ENCODE measurements at places on chromosomes 13 and 19.
A peak's percentile ranks its signal among the peaks of the same experiment; 100 is the strongest.

DNA sequence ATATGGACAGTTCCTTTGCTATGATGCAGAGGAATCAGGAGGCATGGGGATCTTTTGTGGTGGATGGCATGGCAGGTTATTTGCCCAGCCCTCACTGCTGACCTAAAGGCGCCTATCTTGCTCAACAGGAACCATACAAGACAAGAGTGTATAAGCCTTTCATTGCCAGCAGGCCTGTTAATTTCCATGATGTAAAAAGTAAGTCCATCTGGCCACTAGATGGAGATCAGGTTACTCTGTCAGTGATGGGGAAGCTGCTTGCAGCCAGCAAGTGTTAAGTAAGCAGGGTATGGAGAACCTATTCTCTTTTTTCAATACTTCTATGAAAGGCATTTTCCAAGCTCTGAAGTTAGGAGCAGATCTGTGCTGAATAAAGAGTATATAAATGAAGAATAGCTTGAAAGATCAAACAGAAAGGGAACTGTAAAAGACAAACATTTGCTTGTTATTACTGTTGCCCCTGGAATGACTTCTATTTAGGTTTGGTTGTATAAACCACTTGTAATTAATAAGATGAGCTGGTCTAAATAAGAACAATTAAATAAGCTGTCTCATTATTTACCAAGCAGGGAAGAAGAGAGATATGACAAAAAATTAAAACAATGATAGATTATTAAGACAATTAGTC lies 210.9 kb downstream of the RGCC start:
- no peak for DNase-seq

- no peak for DNase-seq
These were observed 129.2 kb upstream of the PEG3 start for GRCh38 chr19:56969759-56970178.

GRCh38 chr19:57656346-57656745 lies 12.4 kb upstream of the ZSCAN4 start:
- no peak for DNase-seq

DNA sequence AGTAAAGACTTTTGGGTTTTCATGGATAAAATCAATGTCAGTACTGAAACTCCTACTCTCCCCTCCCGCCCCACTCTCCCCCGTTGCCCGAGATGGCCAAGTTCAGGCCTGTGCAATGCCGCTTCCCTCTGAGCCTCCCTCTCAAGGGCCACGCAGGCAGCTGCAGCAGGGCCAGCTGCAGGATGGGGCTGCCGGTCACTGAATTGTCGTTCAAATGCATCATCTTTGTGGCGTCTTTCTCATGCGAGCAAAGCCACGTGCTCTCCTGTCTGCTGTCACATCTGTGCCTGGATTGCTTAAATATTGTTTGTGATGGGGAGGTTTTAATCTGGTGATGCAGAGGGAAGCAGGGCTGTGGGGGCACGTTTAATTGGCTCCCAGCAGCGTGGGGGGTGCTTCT lies 26.6 kb downstream of the SHISA2 start:
- no peak for DNase-seq

- no peak for DNase-seq
These were observed 15.7 kb upstream of the TEX29 start for GRCh38 chr13:111304603-111305289.

DNA sequence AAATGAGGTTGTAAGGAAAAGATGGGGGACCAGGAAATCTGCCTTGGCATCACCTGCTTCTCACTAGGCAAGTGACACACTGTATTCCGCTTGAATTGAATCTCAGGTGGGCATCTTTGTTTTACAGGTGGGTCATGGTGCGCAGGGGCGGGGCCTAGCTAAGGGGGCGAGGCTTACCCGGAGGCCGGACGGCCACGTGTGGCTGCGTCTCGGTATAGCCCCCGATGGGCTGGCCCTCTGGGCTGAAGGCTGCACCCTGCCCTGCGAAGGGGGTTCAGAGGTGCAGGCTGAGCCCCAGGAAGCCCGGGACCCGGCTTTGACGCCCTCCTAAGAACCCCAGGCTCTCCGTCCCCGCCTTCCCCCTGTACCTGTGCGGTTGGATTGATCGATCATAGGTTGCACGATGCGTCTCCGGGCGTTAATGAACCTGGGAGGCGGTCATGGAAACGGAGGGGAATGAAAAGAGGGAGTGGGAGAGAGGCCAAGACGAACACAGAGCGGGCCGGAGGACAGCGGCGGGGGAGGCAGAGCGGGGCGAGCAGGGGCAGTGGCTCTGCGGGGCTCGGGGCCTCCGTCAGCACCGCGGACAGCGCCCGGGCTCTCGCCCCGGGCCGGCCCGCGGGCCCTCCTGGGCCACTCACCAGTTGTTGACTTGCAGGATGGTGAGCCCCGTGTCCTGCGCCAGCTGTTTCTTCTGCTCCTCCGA lies 12.5 kb downstream of the MEIS3 start:
- no peak for DNase-seq

DNA sequence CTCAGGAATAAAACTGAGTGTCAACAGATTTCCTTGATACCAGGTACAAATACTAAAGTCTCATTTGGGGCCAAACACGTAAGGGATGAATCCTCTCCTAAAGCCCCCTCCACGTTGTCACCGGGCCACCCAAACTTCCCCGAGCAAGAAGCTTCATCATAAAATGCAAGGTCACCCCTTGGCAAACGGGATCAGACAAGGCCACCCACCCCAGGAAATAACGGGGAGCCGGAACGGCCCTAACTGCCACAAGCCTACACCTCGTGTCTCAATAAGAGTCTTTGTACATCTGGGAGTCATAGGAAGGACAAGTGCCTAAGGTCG lies 717 bp downstream of the EEF2 start:
- no peak for DNase-seq

DNA sequence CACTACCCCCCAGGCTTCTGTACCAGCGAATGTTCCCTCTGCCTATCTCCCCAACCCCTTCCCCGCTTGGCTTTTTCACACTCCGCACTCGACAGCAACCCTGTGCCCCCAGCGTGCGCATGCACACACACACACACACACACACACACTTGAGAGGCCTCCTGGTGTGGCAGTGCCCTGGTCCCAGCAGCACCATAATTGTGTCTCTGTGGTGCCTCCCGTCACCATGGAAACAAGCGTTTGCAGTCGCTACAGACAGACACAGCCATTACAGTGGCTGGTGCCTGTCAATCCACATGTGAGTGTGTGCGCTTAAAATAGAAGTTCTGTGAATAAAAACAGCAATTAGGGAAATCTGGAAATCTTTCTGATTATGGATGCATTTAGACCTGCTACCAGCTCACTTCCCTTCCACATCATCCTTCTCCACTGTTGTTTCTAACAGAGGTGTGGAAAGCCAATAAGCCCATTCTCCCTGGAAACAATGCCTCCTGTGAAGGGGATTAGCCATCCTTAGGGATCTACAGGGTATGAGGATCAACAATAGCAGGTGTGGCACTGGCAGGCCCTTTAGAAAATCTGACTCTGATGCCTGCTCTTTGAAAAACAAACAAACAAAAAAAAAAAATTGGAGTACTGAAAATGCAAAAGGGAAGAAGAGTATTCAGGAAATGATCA lies 146.3 kb downstream of the DCLK1 start:
- DNase-seq = no peak

DNA sequence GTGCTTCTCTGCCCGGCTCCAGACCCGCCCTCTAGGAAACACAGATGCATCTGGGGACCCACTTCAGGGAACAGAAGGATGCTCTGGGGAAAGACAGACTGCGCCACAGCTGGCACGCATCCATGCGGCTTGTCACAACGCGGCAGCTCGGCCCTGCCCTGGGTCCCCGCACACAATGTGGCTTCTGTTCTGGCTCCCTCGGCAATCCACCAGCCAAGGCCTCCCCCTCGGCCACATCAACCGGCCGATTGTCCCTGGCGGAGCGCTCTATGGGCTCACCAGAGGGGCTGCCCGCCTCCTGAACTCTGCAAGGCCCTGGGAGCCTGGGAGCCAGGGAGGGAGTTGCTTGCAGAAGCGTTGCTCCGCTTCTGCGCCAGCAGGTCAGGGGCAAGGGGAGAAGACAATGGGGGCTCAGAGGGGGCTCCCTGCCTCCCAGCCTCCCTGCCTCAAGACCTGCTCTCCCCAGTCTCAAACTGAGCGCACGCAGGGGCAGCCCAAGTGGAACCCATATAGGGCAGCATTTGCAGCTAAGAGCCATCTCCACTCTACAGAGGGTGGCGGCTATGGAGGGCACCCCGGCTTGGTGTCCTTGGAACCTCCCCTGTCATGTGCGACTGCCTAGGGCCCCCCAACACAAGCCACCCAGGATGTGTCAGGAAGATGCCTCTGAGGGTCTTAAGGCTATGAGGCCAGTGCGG lies 37.9 kb downstream of the MLLT1 start:
- no peak for DNase-seq

GRCh38 chr13:39943711-39944110 lies 288.2 kb downstream of the COG6 start:
- no peak for DNase-seq

DNA sequence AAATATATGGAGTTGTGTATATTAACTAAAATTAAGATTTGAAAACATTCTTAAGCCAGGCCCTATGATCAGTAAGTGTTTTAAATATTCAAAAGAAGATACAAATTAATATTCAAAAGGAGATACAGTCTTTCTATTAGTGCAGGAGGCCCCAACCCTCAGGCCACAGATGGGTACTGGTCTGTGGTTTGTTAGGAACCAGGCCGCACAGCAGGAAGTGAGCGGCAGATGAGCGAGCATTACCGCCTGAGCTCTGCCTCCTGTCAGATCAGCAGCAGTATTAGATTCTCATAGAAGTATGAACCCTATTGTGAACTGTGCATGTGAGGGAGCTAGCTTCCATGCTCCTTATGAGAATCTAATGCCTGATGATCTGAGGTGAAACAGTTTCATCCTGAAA lies 232.9 kb downstream of the FOXO1 start:
- DNase-seq = no peak

DNA sequence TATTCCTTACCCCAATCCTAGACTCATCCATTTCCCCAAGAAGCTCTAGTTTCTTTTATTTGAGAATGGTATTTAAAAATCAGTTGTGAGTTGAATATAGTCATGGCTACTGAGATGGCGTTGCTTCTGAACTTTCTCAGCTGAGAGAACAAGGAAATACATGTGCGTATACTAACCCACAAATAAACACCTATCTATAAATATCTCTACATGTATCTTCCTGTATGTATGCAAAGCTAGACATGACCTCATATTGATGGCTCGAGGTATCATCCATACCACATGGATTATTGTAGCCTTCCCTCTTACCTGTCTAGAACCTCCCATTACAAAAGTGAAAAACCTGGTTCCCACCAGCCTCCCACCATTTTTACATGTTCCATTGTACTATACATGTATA lies 141.0 kb downstream of the UFM1 start:
- DNase-seq = no peak

- no peak for DNase-seq
These were observed 14.5 kb downstream of the SGTA start for GRCh38 chr19:2768365-2769132.

GRCh38 chr19:12778017-12778904 lies 2.9 kb upstream of the HOOK2 start:
- DNase-seq = no peak

- DNase-seq = no peak
These were observed 44.3 kb upstream of the TEX29 start for GRCh38 chr13:111275995-111276618.

- DNase-seq = no peak
These were observed 14.7 kb downstream of the GARRE1 start for GRCh38 chr19:34269081-34269480.

DNA sequence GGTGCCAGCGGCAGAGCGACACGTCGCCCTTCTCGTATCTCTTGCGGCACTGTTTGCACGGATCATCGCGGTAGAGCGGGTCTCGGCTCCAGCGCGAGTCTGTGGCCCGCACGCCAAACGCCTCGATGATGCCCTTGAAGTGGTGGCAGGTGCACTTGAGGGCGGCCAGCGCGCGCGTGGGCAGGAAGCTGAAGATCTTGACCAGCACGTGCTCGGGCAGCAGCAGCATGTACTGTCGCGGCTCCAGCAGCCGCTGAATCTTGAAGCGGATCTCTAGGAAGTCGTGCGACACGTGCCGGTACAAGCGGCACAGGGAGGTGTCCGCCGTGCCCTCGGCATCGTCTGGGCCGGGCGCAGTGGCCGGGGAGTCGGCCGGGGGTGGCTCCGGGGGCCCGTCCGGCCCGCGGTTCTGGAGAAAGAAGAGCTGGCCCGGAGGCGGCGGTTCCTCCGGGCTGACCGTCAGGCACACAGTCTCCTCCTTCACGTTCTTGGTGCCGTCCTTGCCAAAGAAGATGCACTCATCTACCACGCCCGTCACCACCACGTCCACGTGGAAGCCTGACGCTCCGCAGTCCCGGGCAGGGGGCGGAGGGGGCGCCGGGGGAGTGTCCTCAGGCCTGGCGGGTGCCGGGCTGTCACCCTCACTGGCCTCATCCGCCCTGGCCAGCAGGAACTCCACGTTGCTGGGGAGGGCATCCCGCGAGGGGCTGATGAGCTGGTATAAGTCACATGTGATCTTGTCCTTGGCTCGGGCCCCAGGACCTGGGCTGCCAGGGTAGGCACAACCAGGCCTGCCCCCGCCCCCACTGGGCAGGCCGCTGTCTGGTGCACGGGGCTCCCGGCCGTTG lies 18.6 kb downstream of the FBXO46 start:
- no peak for DNase-seq

DNA sequence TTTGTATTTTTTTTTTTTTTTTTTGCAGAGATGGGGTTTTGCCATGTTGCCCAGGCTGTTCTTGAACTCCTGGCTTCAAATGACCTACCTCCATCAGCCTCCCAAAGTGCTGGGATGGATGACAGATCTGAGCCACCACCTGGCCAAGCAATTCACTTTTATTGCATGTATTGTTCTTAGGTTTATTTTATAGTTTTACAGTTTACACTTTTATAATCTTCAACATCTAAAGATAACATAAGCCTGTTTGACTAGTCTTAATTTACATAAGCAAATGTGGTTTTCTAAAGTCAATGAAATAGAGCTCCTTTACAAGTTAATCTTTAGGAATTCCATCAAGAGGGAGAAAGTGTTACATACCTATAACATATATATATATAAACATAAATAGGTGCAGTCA lies 9.5 kb upstream of the MPV17L2 start:
- no peak for DNase-seq

GRCh38 chr19:5911366-5911765 lies 2.7 kb upstream of the CAPS start:
- no peak for DNase-seq

GRCh38 chr19:14160017-14160703 lies 23.8 kb upstream of the ASF1B start:
- DNase-seq = no peak

DNA sequence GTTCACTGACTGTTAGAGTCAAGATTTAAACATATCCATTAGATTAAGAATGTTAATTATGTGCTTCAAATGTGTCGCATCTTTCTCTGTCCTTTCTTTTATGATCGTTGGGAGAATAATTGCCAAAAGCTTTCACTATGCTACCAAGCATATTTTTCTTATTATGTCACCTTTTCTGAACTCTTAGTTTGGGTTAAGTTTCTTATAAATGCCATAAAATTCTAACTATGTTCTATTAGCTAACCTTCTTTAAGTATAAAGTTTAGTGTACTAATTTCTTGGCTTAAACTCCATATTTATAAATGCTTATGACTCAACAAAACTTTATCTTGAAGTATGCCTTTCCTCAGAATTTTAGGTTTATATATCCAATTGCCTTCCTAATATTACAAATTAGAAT lies 1759.4 kb downstream of the PCDH9 start:
- no peak for DNase-seq

GRCh38 chr13:22108283-22108942 lies 437.5 kb downstream of the FGF9 start:
- no peak for DNase-seq

GRCh38 chr19:35120898-35121297 lies 5.3 kb downstream of the FXYD3 start:
- DNase-seq = no peak

- DNase-seq = peak; percentile 9
These were observed 3.5 kb downstream of the LGALS7B start for GRCh38 chr19:38792250-38793111.

Data from activated CD4-positive, CD25-positive, alpha-beta regulatory T cell (primary cell).